ENCODE measurements at places on chromosomes 7 and 10. TPM values are rescaled to one million over a fixed set of nuclear protein-coding genes. Genes with fewer than 3 reads are reported as not detected.
A peak's percentile ranks its signal among the peaks of the same experiment; 100 is the strongest.

Gene SKIDA1
- total RNA-seq: 0.10 TPM

Gene SLC16A9
- not detected for total RNA-seq

Gene TET1
- 1.4 TPM for total RNA-seq

Gene UCMA
- not detected for total RNA-seq

DNA sequence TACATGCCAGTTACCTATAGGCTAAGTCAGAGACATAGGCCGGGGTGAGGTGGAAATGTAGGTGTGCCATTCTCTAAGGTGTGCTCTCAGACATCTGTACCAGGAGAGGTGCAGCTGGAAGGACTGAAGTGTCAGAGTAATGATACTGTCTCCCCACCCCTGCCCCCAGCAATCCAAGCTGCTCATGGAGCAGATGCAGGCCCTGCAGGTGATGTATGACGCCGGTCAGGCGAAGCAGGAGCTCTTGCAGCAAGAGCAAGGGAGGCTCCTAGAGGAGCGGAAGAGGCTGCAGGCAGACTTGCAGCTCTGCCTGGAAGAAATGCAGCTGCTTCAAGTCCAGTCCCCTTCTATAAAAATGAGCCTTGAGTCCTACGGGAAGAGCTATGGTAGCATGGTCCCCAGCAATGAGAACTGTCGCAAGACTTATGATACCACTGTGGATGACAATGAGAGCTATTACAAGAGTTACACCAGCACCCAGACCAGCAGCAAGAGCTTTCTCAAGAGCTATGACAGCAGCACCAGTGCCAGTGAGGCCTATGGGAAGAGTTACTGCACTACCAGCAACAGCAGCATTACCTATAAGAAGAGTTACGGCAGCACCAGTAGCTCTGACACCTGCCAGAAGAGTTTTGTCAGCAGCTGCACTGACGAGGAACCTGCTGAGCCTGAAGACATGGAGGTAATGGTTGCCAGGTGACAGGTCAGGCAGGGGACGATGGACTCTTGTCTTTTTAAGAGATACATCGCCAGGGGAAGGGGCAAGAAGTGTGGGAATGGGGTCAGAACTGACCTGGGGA, 18.4 kb upstream of the FLNC start:
- no peak for DNase-seq

GRCh38 chr7:102404005-102404861, 8.1 kb downstream of the PRKRIP1 start:
- DNase-seq: peak; percentile 81

- DNase-seq: no peak
These were observed 21.1 kb downstream of the MCM10 start for GRCh38 chr10:13182424-13182823.

DNA sequence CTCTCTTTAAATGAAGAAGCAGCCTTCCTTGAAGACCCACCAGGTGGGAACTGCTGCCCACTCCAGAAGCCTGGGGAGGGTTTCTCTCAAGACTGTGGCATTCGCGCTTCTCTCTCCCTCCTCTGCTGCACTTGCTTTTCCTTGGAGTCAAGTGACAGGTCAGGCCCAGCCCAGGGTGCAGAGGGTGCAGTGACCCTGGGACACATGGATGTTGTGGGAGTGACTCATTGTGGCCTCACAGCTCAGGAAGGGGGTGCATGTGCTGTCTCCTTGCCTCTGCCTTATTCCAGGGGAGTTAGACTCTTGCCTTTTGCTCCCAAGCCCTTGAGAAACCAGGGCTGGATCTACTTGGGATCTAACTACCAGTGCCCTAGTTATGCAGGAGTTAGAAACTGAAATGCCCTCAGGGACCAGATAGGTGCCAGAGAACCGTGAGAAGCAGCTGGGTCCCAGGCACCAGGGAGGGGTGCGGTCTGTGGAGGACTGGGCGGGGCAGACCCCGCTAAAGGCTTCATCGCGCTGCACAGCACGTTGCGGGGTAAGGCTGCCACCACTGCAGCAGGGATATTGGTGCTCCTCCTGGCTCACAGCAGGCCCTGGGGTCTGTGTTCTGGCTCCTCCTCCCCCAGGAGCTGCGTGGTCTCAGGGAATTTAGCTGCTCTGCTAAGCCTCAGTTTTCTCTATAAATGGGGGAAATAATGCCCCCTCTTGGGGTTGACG, 11.4 kb downstream of the FAM241B start:
- DNase-seq: no peak

Gene LIMK1
- total RNA-seq: 63.8 TPM

Gene TSPAN33
- total RNA-seq: 117 TPM

GRCh38 chr10:102291221-102291905, 46.0 kb downstream of the GBF1 start:
- no peak for DNase-seq

- no peak for DNase-seq
These were observed 37.1 kb upstream of the SRI start for GRCh38 chr7:88256906-88257305.

DNA sequence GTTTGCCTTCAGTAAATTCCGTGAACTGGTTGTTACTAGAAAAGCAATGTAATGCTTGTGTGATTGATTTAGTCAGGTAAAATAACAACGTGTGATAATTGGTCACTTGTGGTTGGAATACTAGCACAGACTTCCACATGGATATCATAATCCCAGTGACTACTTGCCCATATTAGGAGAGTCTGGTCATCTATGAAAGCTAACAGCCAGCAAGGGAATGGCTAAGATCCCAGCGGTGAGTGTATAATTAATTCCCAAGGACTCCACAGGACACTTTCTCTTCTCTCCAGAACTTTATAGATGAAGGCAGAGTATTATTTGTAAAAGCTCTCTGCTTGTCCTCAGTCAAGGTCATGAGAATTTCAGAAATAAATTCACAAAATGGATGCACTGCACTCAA, 662.6 kb upstream of the TEX47 start:
- no peak for DNase-seq

Gene PLA2G12B
- total RNA-seq: not detected

DNA sequence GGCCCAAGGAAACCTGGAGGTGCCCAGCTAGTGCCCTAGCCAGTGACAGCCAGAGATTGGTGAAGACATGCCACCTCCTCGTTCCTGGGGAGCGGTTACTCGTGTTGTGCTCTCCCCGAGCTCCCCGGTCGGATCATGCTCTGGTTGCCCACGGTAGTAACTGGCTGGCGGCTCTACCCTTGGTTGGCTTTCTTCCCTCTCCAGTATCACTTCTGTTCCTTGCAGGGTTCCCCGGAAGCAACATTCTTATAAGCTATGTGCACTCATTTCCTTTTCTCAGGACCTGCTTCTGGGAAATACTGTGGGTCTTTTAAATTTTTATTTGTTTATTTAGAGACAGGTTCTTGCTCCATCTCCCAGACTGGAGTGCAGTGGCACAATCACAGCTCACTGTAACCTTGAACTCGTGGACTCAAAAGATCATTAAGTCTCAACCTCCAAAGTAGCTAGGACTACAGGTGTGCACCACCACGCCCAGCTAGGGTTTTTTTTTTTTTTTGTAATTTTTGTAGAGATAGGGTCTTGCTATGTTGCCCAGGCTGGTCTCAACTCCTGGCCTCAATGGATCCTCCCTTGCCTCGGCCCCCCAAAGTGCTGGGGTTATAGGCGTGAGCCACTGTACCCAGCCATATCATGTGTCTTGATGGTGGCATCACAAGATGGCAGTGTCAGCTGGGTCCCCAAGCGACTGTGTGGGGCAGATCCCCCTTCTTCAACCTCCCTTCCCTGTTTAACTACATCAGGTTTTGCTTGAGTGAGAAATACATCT, 6.9 kb upstream of the CALHM1 start:
- DNase-seq: no peak

Data from B cell (primary cell).